ENCODE measurements at places on chromosomes 2 and 18. TPM values are rescaled to one million over a fixed set of nuclear protein-coding genes. Genes with fewer than 3 reads are reported as not detected.

DNA sequence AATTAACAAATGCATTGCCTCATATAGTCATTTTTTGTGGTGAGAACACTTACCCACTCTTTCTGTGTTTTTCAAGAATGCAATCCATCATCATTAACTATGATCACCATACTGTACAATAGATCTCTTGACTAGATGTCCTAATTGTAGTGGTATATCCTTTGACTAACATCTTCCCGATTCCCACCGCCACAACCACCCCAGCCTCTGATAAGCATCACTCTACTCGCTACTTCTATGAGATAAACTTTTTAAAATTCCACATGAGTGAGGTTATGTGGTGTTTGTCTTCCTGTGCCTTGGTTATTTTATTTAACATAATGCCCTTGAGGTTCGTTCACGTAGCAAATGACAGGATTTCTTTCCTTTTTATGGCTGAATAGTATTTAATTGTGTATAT, 6.6 kb downstream of the VWA3B start:
- DNase-seq = no peak

The NEB gene
- 0.68 TPM for total RNA-seq

DNA sequence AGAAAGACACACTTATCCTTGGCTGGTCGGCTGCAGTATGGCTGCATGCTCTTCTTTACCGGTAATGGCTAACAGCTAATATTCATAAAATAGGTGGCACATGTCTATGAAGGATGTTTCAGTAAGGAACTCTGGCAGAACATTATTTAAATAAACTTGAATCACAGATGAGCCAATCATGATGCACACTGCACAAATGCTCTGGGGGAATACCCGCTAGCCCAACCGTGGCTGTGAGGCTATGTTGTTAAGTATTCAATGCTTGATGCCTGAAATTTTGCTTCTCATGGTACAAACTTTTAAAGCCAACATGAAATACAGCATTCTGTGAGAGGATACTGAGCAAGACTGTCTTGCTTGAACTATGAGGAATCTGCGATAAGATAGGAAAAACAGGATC, 505.8 kb downstream of the ZEB2 start:
- no peak for DNase-seq

The MC4R gene
- total RNA-seq = not detected

The DSG1 gene
- total RNA-seq = not detected

DNA sequence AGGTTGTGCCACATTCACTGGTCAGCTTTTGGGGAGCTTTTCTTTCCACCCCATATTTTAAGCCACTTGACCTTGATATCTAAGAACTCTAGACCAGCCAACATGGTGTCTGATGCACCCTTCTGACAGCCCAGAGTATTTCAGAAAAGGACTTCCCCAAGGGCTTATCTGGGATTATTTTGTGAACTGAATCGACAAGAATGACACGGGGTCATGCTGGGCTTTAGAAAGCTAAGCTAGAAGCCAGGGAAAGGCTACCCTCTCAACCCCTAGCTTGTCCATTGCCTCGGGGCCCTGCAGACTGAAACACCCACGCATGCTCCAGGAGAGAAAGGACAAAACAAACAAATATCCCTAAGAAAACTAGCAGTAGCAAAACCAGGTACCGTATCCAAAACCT, 16.0 kb downstream of the SLC4A5 start:
- no peak for DNase-seq

- DNase-seq = no peak
These were observed 572.7 kb downstream of the PIK3C3 start for GRCh38 chr18:42527766-42528165.

The DARS1 gene
- 69.7 TPM for total RNA-seq

DNA sequence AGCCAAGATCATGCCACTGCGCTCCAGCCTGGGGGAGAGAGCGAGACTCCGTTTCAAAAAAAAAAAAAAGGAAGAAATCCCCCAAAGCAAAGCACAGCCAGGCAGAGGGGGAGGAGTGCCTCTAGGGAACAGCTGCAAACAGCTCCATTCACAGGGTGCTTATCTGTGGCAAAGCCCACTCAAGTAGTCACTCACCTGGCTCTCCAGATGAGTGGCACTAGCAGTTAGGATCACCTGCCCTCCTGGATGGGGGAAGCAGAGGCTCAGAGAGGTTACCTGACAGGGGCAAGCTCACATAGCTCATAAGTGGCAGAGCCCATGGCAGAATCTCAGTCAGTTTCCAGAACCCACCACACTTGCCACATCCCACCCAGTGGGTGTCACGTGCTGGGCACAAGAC, 30.3 kb downstream of the TFCP2L1 start:
- no peak for DNase-seq

The BIN1 gene
- total RNA-seq = 98.5 TPM

GRCh38 chr2:84084856-84085255, 374.2 kb downstream of the SUCLG1 start:
- DNase-seq = no peak

DNA sequence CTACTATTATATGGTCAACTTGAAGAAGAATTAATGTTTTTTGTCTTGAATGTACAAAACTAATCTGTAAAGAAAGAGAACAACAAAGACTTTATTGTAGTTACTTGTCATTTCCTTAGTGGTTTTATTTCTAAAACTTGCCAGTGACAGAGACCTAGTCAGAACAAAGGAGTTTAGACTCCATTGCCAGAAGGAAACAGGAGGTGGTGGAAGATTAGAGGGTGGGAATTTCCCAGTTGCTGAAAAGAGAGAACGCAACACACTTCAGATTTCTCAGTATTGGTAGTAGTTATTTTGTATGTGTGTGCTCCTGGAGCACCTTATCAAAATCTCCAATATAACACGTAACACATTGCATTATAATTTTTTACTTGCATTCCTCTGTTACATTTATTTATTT, 81.4 kb downstream of the CDCA7 start:
- no peak for DNase-seq

The COA5 gene
- 24.9 TPM for total RNA-seq

DNA sequence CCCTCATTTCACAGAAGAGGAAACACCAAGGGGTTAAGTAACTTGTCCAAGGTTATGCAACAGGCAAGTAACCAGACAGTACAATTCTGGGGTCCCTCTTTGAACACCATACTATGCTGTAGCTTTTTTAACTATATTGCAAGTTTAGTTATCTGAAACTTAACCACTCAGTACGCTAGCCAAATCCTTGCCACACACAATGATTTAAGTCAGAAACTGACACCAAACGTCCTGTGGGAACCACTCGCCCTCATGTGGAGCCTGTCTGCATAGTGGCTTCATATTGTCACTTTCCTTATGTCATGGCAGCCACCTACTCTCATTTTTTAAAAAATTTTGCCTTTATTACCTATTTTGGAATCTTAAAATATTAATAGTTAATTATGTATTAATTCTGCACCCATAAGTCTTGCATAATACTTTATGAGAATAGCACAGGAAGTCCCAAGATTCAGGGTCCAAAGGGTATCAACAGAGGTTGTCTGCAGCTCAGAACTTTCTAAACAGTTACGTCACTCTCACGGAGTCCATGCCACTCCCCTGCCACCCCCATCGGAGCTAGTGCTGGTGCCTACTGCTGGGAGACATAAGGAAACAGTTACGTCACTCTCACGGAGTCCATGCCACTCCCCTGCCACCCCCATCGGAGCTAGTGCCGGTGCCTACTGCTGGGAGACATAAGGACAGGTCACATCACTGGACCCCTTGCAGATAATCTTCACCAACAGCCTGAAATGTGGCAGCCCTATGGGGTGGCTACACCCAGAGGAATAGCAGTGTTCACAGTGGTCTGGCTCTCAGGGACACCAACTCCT, 99.0 kb downstream of the L3MBTL4 start:
- no peak for DNase-seq

The C2orf72 gene
- total RNA-seq = 0.63 TPM

The SNRNP200 gene
- total RNA-seq = 104 TPM

- no peak for DNase-seq
These were observed 16.5 kb upstream of the PSD4 start for GRCh38 chr2:113157118-113157896.

- DNase-seq = no peak
These were observed 13.0 kb downstream of the TTC32 start for GRCh38 chr2:19888831-19889230.

DNA sequence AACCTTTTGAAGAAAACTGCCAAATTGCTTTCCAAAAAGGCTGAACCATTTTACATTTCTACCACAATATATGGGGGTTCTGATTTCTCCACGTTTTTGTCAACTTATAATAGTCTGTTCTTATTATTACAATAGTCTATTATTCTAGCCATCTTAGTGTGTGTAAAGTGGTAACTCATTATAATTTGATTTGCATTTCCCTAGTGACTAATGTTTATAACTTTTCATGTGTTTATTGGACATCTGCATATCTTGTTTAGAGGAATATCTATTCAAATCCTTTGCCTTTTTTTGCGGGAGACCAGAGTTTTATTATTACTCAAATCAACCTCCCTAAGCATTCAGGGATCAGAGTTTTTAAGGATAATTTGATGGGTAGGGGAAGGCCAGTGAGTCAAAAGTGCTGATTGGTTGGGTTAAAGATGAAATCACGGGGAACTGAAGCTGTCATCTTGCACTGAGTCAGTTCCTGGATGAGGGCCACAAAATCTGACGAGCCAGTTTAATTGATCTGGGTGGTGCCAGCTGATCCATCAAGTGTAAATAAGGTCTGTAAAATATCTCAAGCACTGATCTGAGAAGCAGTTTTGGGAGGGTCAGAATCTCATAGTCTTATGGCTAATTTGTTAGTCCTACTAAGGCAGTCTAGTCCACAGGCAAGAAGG, 303.4 kb upstream of the NCKAP5 start:
- DNase-seq = no peak

GRCh38 chr2:61938511-61938910, 33.0 kb downstream of the COMMD1 start:
- DNase-seq = no peak

The UGT1A10 gene
- total RNA-seq = not detected

DNA sequence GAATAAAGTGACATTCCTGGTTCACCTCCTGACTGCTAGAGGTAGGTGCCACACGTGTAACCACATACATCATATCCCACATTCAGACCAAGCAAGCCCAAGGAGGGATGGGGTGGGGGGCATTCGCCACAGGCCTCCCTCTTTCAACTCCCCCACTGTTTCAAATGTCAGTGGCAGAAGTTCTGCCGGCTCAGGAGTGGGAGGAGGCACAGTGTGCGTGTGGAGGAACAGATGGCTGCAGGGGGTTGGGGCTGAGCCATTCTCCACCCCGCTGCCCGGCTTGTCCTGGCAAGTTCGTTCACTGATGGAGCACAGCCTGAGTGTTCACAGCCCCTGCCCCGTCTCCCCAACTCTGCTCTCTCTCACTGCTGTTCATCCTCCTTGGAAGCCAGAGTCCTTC, 75.4 kb upstream of the TANC1 start:
- DNase-seq = no peak

The SPHKAP gene
- 0.17 TPM for total RNA-seq

- DNase-seq = no peak
These were observed 278.2 kb upstream of the EPAS1 start for GRCh38 chr2:46018773-46019591.

DNA sequence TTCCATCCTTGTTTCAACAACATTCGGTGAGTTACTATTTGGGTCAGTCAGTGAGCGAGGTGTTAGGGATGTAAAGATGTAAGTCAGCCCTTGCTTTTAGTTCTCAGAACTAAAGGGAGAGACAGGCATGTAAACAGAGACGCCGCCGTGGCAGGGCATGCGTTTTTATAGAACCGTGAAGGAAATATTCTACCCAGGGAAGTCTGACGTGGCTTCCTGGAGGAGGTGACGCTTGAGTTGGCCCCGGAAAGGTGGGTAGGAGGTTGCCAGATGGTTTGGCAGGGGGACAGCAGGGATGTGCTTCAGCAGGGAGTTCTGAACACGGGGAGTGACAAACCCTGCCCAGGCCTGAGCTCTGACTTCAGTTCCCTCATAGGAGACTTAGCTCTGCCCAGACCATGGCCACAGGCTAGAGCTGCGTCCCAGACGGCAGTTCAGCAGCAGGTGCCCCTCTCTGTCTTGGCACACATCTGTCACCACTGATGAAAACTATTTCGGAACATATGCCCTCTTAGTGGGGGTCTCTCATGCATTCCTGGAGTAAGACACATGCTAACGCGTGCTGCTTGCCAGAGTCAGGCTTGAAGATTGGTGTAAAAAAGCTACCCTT, 23.4 kb upstream of the RPL31 start:
- DNase-seq = no peak

DNA sequence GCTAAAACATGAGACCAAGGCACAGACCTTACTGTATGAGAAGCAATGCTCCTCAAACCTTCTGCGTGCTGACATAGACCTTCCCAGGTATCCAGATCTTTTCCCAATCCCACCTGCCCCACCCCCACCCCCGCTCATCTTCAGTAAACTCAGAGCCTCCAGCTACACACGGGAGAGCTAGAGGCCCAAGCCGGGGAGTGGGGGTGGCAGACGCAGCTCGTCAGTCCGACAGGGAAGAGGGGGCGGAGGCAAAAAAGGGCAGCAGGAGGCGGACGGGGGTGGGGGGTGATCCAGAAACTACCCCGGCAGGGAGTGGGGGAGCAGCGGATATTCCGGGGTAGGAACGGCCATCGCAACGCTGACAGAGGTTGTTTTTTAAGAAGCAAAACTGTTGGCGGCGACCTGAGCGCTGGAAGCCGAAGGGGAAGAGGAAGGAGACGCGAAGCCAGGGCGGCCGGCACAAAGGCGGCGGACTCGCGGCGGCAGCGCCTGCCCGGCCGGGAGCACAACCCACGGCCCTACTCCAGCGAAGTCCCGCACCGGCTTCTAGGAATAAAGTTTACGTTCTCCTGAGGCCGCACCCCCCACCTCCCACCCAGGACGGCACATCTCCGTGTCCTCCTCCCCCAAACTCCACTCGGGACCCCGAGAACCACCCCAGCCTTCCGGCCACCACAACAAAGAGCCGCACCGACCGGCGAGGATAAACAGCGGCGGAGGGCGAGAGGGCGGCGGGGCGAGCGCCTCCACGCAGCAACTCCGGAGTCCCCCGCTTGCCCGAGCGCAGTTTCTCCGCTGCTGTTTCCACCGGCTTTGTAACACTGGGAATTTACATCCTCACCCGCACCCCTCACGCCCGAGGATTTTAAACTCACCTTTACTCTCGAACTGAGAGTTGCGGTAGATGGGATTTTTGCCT, 722 bp downstream of the BAZ2B start:
- peak; percentile 58 for DNase-seq
